Cortex of kidney (tissue), 1 donor: ENCODE measurements at places on chromosomes 1 and 21.

DNA sequence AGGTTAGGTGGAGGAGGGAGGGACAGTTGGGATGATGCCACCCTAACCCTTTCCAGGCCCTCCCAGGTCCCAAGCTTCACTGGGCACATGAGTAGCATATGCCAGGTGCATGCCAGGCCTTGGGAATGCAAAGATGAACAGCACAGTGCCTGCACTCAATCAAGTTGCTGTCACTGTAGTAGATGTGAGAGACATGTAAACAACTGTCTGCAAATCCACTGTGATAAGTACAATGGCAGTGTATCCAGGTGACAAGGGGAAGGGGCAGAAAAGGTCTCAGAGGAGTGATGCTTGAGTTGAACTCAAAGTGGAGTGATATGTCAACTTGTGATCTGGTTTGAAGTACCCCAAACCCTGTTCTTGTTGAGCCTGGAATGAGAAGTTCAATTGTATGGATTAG lies 49.5 kb upstream of the LRRN2 start:
- DNase-seq: no peak

GRCh38 chr1:7402548-7402850 lies 368.6 kb upstream of the VAMP3 start:
- DNase-seq: no peak

DNA sequence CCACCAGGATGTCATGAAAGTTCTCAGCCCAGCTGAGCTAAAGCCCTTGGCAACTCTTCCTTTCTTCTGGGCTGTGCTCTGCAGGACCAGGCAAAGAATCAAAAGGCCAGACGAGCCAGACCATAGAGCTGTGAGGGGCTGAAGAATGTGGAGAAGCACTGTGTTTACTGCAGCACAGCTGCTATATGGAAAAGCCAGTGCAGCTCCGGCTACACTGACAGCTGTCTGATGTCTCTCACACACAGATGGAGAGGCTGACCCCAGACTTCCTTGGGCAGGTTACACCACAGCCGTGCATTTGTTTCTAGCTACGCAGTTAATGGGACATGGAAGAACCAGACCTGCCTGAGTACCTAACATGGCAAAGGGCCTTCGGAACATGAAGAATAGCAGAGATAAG lies 40.3 kb downstream of the CD247 start:
- no peak for DNase-seq

DNA sequence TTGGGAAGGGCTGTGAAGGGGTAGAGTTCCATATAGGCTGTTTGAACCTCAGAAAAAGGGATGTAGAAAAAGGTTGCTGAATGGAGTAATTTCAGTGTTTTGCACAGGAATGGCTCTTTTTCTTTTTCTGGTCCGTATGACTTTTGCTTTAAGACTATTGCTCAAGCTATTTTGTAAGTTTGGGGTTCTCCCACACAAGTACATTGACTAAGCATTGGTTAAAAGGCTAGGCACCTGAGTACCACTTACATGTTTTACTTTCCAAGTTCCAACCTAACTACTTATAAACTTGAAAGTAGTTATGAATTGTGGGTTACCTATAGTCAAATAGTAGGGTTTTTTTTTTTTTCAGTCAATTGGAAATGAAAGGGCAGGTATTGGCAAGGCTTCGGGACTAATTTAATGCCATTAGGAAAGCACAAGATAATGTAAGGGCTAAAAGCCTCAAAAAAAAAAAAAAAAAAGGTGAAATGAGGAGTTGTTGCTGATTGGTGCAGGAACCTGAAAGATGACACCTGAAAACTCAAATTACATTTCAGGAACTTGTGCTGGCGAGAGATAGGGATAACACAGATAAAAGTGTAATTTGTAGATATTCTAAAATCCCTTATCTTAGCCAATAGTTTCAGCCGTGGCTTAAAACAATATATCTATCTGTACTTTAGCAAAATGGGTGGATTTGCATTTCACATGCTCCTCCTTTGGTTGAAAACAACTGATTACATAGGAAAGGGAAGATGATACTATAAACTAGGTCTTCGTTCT lies 209.5 kb downstream of the RPS6KC1 start:
- DNase-seq: no peak

GRCh38 chr1:16122916-16123315 lies 33.0 kb downstream of the EPHA2 start:
- DNase-seq: no peak

DNA sequence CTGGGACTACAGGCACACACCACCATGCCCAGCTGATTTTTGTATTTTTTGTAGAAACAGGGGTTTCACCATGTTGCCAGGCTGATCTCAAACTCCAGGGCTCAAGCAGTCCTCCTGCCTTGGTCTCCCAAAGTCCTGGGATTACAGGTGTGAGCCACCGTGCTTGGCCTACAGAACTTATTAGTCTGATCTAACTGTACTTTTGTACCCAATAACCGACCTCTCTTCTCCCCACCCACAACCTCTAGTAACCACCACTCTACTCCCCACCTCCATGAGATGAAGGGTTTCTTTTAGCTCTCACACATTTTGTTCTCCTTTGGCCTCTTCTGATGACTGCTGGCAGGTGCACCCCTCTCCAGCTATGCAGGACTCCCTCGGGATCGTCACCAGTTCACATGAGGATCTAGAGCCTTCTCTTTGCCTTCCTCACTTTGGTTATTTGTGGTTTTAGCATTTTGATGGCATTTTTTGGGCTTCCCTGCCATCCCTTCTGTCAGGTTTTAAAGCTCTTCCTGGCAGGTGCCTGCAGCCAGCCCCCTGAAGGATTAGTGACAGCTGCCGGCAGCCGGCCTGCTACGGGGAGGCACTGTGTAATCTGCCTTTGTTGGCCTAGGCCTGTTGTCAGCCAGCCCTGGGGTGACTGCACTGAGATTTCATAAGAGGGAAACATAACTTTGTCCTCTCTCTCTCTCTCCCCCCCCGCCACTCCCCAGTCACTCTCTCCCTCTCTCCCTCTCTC lies 99.8 kb upstream of the ATP1A1 start:
- DNase-seq: no peak

DNA sequence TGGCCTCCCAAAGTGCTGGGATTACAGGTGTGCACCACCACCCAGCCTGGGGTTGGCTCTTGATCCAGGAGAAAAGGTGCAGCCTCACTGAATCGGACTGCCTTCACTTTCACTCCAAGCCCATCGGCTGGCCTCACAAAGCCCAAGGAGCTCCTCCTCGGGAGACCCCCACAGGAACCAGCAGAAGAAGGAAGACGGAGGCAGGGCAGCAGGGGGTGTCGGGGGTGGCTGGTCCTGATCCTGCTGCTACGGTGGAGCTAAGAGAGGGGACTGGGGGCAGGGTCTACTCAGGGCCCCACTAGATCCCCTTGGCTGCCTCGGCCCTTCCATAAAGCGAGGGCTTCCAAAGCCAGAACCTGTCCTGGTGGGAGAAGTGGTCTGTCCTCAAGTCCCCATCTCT lies 93.9 kb downstream of the STUM start:
- DNase-seq: no peak

DNA sequence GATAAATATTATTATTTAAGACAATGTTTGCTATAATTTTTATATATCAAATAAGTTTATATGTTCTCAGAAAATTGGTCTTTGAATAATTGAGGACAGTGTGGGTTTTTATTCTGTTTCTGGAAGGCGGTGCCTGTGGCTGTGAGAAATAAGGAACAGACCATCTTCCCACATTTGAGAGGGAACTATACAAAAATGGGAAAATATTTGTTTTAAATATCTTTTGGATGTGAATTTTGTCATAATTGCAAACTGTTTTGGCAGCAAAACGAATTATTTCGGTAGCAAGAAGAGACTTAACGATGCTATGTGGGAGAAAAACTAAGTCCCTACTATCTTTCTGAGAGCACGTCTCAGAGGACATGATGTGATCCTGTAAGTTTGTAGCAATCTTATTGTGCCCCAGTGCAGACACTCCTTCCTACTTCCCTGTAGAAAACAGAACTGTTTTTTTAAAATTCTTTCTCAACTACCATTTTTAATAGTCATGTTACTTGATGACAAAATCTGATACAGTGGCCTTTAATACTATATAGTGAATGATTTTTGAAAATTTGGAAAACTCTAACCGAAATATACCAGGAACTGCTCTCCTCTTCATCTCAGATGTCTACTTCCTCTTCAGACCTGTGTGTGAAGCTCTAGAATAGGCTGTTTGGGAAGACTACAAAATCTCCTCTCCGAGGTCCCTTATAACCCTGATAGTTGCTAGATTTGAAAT lies 25.4 kb downstream of the PTPRC start:
- DNase-seq: no peak

DNA sequence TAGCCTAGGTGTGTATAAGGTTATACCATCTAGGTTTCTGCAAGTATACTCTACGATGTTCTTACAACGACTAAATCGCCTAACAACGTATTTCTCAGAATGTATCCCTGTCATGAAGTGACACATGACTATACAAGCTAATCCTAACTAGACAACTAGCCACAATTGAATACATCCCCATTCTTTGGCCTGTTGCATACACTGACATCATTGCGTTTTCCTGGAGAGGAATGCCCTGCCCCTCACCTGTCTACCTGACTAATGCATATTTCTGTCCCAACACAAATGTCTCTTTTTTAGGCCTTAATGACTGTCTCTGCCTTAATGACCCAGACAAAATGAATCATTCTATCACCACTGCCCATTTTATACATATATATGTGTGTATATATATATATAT lies 8.5 kb upstream of the NFIA start:
- DNase-seq: no peak

DNA sequence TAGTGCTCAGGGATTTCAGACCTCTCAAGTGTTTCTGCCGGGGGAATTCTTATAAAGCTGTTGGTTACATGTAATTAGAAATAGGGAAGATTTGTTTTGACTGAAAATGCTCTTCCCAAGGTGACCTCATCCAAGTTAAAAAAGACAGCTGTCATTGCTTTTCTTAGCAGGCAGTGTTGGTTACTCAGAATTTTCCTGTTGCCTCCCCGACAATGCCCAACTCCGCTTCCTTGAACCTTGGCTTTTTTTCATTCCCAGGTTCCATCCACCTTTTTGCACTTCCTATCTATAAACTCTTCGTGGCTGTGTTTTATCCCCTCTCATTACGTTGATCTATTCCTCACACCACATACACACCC lies 825 bp upstream of the DPH5 start:
- DNase-seq: no peak

DNA sequence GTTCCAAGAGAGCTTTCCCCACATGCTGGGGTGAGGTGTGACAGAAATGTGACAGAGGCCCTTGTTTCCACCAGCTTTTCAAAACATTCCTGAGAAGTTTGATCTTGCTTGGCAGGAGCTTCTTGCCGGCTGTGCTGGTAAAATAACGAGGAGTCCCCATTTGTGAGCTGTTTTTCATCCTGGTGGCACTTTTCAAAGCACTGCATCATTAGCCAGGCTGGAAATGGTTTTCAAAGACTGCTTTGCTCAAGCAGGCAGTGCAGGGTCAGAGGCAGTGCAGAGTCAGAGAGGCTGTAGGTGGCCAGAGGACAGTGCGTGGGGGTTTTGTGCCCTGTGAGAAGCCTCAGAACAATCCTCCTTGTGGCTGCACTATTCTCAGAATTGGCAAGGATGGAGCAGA lies 75.8 kb upstream of the KCNA3 start:
- DNase-seq: no peak

- DNase-seq: no peak
Observed at GRCh38 chr21:45611939-45612664, 31.4 kb upstream of the PCBP3 start.

DNA sequence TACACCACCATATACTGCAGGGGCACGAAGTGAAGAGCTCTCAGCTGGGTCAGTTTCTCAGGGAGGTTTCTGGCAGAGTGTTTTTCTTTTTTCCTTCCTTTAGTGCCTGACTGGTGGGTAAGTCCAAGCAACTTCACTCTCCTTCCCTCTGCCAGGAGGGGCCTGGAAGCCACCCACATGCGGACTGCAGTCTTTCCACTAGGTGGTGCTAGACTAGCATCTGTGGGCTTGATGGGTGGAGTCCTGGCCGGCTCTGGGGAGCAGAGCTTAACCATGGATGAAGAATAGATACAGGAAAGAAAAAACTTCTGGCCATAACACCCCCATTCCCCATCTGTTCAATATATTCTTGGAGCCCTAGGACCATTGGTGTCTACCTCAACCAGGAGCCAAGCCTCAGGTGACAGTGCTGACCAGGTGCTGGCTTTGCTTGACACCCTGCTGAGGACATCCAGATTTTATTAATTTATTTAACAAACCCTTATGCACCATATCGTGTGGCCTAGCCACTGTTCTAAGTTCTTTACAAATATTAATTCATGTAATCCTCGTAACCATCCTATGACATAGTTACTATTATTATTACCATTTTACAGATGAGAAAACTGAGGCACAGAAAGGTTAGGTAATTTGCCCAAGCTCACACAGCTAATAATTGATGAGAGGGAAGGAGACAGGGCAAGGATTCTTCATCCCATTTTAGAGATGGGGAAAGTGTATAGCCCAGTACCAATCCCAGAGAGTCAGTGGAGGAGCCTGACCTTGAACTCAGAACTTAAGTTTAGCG lies 126.7 kb upstream of the CSF3R start:
- no peak for DNase-seq

DNA sequence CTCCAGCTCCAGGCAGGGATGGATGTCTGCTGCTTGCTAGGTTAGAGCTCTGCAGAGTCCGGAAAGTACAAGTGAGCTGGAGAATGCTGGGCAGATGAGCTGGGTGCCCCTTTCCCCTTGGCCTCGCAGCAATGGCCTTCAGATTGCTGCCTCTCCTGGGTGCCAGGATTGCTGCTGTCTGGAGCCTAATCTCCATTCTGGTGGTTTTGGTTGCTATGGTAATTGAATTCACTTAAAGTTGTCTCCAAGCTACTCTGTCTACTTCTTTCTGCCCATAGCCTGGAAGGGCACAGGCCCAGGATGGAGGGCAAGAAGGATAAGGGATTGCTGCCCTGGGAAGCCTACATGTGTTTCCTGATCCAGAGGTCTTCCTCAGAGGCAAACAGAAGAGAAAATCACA lies 14.6 kb upstream of the KCND3 start:
- no peak for DNase-seq

- DNase-seq: no peak
Observed at GRCh38 chr1:52210044-52210443, 68.2 kb downstream of the ZFYVE9 start.

DNA sequence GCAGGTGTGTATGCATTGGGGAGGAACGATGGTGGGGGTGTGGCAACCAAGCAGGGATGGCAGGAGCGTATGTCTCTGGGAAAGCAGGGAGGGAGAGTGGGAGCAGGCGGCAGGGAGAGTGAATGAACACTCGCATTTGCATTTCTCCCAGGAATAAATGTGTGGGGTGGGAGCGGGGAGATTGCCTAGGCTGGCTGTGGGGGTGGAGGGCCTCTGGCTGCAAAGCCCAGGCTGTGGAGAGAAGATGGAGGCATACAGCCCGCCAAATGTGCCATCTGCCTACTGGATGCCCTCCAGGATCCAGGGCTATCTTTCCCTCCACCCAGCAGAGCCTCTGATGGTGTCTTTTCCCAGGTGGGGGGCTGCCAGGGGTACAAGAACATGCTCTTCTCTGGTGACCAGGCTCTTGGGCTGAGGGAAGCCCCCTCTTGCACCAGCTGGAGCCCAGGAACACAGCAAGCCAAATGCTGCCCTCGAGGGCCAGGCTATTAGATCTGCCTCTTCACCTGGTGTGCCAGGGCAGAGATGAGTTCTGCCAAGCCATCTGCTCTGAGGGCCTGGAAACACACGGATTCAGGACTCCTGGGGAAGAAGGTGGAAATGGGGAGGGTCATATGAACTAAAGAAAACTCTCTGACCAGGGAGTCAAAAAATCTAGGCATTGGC lies 1.7 kb upstream of the OPTC start:
- DNase-seq: no peak
